ENCODE measurements at places on chromosomes 7 and 10.
A peak's percentile ranks its signal among the peaks of the same experiment; 100 is the strongest.

- no peak for DNase-seq
Measured at GRCh38 chr10:103467406-103467805, 8.7 kb upstream of the CALHM1 start.

GRCh38 chr10:131575877-131576276 is 264.4 kb upstream of the TCERG1L start:
- DNase-seq, result no peak

DNA sequence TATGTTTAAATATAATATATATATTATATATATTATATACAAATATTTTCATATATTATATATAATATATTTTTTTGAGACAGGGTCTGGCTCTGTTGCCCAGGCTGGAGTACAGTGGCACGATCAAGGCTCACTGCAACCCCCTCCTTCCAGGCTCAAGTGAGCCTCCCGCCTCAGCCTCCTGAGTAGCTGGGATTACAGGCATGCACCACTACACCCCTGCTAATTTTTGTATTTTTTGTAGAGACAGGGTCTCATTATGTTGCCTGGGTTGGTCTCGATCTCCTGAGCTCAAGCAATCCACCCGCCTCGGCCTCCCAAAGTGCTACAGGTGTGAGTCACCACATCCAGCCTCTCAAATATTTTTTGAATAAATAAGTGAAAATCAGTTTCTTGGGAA is 215.5 kb downstream of the GATA3 start:
- no peak for DNase-seq

DNA sequence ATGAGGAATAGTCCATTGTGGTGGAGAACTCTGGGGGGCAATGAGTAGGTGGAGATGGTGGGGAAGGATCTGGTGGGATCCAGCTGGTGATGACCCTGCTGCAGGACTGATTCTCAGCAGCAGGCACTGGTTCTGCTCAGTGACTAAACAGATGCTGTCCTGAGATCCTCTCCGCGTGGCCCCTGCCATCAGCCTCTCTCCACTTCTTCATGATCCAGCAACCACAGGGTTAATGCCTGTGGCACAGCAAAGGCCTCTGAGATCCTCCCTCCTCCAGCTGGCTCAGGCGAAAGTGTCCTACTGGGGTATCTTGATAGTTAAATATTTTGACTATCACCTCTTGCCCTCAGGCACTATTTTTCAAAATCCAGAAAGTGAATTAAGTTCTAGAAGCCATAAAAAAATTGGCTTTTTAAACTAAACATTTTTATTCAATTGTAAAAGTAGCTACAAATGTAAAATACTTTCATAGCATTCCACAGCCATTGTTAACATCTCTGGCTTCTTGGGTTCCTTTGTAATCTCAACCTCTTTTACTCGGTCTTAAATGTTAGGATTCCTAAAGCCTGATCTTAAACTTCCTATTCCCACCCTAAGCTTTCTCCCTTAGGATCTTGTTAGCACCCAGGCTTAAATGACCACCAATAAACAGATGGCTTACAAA is 13.1 kb downstream of the PLAU start:
- no peak for DNase-seq

DNA sequence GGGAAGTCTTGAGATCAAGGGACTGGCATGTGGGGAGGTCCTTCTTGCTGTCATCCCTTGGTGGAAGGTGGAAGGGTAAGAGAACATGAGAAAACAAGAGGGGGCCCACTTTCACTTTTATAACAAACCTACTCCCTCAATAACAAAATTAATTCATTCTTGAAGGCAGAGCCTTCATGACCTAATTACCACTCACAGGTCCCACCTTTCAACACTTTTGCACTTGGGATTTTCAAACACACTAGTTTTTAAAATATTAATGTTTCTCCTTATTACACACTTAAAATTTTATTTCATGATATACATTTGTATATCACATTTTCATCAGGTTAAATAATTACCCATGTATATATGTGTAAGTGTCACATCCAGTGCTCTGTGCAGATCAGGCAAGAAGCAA is 2.0 kb downstream of the ST7 start:
- no peak for DNase-seq

DNA sequence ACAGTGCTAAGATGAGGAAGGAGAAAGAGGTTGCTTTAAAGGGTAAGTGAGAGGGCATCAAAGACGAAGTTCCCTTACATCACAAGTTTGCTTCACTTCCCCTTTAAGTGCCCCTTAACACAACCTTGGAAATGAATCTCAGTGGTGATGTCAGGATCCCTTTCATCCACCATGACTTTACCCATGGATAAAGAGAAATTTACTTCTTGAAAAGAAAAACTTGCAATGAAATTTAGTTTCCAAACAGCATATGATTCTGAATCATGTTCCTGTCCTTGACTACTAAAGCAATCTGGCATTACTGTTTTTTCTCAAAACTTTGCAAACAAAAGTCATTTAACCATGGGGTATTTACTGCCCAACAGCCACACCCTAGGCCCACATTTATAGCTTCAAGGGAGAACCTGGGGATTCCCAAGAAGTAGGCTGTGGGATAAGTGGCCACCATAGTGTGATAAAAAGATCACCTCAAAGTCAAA is 135.9 kb downstream of the ITGB8 start:
- DNase-seq, result no peak

DNA sequence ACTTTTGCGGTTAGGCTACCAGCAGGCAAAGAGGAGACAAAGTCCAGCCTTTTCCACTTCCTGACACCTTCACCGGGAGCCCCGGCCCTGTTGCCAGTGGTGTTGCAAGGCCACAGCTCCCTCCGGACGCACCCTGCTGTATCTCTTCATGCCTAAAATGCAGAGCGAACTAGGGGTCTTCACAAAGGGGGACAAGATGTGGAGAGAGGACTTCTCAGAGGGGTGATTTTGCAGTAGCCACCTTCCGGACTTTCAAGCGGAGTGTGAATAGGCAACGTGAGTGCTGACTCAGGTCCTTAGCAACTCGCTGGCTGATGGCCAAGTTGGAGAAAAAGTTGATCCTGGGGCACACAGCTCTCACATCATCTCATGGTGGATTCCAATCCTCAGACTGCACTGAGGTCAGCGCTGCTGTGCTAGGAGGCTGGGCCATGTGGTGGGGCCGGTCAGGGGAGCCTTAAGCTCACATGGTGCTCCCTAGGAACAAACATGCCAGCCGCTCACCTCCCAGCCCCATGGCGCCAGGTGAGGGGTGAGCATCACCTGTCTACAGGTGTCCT is 166.3 kb downstream of the LCOR start:
- no peak for DNase-seq

GRCh38 chr10:50503661-50504320 is 120.0 kb downstream of the SGMS1 start:
- no peak for DNase-seq

GRCh38 chr10:4278186-4278585 is 493.2 kb upstream of the KLF6 start:
- DNase-seq, result no peak

- DNase-seq, result no peak
Measured at GRCh38 chr7:54483523-54483922, 58.7 kb upstream of the VSTM2A start.

DNA sequence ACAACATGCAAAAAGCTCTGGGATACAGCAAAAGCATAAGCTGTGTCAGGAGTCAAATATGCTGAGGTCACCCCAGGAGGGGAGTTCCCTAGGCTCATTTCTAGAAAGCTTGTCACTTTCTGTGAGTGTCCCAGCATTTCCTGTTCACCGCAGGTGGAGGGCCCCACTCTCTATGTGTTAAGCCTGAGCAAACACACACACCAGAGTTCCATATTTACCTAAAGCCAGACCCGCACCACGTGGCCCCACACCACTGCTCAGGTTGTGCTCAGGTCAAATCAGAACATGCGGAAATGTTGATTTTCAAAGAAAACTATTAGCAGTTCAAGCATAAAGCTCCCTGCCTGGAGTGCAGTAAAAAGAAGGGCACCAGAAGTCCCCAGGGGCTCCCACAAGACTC is 259.6 kb upstream of the PPP2R2D start:
- no peak for DNase-seq

DNA sequence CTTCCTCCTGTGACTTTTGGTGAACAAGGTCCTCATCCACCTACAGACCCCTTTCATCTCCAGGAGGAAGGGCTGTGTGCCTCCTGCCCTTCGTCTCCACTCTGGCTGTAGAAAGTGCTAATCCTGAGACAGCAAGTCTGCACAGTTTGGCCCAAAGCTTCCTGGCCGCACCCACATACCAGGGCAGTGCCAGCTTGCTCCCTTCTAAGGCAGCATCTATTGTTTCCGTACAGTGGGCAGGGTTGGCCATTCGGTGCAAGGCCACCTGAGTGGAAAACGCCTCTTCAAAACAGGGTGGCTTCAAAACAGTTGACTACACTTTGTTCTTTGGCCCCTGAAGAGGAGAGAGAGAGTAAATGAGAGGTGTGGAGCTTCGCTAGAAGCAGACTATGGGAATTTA is 134.1 kb upstream of the KLF14 start:
- DNase-seq, result no peak

GRCh38 chr7:76091506-76091905 is 43.6 kb downstream of the MDH2 start:
- DNase-seq, result no peak

DNA sequence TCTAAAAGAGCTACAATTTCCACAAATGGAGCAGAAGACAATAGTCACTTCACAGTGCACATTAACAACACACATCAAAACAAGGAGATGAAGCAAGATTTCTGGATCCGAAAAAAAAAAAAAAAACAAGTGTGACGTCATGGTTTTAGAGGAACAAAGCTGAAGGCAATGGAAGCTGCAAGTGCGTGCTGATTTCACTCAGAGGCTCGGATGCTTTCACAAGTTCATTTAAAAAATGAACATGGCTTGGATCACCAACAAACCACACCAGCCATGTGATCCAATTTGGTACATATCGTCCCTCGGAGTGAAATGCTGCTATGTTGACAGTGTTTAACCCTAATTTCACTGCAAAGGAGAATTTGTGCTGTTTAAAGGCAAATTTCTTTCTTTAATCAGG is 337.0 kb upstream of the PRKCQ start:
- no peak for DNase-seq

- peak; percentile 46 for DNase-seq
Measured at GRCh38 chr7:66283003-66283920, 78.1 kb downstream of the TPST1 start.

DNA sequence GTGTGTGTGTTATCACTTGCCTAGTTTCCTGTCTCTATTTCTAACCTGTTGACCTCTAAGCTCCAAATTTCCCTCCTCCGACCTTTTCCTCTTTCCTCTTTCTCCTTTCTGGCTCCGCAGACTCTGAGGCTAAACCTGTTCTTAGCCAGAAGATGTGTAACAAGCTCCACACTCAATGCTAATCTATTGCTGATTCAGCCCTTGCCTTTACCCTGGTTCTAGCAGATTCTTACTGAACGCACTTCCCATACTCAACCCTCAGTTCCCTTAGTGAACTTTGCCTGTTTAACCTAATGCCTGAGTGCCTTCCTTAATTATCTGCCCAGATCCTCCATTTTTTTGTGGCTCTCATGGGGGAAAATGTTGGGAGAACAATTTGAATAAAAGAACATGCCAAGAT is 30.0 kb upstream of the SGMS1 start:
- DNase-seq, result no peak

DNA sequence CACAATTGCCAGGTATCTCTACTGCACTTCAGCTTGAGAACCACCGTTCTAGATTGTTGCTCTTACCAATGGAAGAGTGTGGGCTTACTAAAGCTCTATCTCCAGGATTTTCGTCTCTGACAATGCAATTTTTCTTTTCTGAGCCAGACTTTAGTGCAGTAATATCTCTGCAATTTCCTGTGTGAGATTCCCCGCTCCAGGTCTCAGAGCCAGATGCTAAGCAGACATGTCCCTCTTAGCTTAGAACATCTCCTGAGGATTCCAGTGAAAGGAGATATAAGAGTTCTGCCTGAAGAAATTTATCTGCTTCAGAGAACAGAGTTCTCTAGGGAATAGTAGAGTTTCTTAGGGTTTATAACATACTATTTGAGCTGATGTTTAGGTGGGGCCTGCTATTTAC is 82.0 kb downstream of the SND1 start:
- no peak for DNase-seq

DNA sequence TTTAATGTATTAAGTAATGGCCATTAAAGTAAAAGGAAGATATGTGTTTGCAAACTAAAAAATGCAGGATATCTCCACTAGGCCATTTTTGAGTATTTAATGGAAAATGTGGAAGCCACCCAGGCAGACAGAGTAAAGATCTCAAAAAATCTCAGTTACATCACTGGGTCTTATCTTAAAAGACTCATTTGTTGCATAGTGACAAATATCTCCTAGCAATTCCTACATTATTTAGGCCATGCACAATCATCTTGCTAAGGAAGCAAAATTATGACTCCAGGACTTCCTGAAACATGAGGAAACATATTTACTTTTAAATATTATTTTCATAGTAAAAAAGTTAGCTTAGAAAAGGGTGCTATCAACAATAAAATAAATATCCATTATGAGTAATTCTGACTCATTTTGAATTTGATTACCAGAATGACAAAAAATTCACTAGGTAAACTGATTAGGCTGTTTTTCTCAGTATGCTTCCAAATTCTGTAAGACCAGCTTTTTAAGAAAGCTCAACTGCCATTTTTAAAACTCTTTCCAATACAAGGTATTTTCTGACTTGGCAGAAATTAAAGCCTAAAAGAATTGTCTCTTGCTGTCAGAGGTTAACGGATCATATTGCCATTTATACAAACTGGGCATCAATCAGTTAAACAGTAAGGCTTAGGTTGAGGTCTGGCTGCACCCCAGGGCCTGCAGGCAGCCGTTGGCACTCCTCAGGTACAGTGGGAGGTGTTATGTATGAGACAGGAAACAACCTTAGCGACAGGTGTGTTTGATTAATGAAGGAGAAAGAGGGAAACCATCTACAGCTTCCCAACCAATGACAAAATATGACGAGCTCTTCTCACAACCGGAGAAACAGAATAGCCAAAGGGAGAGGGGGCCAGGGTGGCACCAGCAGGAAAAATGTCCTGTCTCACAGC is 31.8 kb downstream of the PCLO start:
- DNase-seq, result no peak

DNA sequence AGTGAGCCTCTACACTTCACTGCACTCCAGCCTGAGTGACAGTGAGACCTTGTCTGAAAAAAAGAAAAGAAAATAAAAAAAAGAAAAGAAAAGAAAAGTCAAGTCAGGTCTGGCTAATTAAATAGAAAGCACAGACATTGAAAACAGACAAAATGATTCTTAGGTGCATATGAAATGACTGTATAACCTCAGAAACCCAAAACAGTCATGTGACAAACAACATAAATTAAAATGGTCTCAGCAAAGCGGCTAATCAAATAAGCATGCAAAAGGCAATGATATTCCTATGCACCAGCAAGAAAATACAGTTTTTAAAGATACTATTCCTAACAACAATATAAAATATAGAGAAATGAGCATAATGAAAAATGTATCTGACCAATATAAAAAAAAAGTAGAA is 38.3 kb downstream of the LRRC20 start:
- no peak for DNase-seq

- DNase-seq, result no peak
Measured at GRCh38 chr7:22677680-22678079, 49.3 kb upstream of the IL6 start.

GRCh38 chr10:129704786-129705525 is 237.9 kb downstream of the MGMT start:
- peak; percentile 8 for DNase-seq

Data from AG09309 (cell line).